ENCODE measurements at places on chromosomes 4 and X.

GRCh38 chr4:107837317-107837716 is 12.6 kb downstream of the SGMS2 start:
- DNase-seq = no peak

GRCh38 chrX:133454491-133454914 is 39.2 kb upstream of the GPC4 start:
- no peak for DNase-seq

GRCh38 chr4:108820492-108821350 is 57.9 kb upstream of the ETNPPL start:
- no peak for DNase-seq

DNA sequence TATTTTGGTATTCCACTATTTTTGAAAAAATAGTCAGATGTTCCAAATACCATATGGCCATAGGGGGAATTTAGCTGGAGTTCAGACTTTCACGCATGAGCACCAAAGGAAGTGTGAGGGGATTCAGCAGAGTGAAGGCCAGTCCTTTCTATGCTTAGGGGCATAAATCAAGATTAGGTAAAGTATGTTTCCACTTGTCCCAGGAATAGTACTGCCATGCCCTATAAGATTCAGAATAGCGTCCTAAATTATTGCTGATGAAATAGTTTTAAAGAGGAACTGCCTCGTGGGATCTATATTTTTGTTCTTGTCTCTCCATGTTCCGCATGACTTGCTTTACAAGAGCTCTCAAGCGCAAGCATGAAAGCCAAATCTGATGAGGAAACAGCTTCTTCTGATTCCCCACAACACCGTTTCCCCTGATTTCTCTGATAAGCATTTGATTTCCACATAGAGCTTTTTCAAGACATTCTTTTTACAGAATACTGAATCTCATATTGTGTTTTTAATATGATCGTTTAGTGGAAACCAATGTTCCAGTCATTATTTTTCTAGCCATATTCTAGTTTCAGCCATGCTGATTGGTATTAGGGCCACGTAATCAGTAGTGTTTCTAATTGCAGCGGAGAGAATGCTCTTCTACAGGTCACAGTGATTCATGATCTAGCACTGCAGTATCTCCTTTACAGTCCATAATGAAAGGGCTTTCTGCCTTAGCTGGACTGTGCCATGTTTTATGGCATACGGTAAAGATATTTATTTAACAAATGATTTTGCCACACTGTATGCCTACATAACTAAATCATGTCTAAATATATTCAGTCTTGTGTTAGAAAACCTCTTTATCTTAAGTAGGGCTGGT is 492.3 kb downstream of the CENPC start:
- no peak for DNase-seq

- DNase-seq = peak; percentile 66
These were observed 98.3 kb downstream of the DCLK2 start for GRCh38 chr4:150176547-150176946.

GRCh38 chr4:1249731-1250526 is 999 bp upstream of the CTBP1 start:
- DNase-seq = no peak

DNA sequence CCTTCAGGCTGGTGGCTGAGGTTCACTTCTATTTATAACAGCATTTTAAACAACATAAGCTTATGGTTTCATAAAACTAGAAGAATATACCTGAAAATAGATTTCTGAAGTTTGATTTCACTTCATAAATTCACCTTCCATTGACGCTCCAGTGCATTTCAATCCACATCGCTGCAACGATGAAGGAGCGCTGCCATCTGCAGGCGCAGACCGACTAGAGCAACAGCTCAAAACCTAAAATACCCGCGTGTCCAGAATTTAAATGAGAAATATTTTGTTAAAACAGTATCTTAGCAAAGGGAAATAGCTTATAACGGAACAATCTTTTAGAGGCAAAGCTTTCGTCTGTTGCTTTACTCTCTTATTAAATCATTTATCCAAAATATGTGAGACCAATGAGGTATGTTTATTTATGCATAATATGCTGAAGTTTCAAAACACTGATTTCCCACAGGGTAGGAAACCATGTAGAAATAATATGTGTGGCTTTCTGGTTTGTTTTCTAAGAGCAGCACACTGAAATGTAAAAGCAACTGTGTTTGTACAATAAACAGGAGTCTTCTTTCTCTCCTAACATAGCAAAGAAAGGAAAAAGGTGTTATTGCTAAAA is 816.4 kb upstream of the FRG1 start:
- no peak for DNase-seq

DNA sequence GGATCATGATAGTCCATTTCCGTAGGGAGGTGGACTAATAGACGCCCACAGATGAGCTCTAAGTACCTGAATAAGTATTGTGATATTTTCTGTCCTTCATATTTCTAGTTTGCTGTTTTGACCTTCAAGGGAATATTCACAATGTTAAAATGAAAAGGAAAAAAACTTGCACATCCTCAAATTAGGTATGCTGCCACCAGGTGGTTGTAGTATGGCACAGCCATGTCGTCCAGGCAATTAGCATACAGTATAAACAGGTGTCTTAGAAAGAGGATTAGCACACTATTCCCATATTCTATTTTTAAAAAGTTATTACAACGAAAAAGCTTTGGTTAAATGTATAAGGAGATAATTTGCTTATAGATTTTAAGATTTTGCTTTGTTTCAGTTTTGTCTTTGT is 802.0 kb downstream of the RPA4 start:
- DNase-seq = no peak

DNA sequence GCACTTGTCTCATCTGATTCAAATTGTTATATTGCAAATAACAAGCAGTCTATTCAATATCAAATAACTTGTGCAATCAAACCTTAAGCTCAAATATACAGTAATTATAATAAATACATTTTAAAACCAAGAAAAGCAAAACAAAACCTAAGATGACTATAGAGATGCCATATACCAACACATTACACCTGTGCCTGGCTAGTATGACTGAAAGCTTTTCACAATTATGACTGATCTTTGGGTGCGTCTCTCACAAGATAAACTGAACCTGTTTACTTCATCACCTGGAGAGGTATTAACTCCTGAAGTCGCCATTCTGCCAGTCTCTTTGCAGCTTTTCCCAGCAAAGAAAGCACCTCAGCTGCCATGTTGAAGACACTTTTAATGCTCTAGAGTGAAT is 41.3 kb downstream of the ACSL4 start:
- no peak for DNase-seq

DNA sequence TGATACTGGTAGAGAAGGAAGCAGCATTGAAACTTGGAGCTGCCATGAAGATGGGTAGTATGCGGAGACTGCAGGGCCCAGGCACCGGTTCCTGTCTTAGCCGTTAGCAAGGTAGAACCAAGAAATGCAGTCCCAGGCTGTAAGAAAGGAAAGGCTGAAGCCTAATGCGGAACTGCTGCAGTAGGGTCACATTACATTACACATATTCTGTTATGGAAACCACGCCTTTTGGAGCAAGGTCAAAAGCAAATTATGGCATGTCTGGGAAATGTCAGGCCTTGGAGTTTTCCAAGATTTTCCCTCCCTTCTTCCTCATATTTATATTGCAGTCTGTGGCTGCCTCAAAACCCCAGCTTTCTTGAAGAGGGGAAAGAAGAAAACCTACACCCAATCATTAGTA is 204.8 kb upstream of the RASGEF1B start:
- no peak for DNase-seq

DNA sequence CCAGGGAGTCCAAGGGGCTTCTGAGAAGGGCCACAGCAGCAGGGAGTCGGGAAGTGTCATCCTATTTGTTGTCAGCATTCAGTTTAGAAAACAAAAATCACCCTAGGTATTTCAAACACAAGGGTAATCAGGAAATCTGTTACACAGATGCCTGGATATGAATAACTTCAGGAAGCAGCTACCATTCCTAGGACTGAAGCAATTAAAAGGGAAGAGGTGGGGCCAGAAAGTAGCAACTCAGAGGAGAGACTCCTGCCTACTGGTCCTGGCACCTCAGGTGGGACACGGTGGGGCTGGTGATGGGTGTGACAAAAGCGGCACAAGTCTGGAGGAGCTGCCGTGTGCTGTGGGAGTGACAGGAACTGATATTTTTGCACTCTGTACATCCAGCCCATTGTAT is 107.9 kb downstream of the PDGFRA start:
- no peak for DNase-seq

- no peak for DNase-seq
These were observed 646.0 kb upstream of the PITX2 start for GRCh38 chr4:111268769-111269414.

GRCh38 chrX:122934131-122934530 is 249.9 kb upstream of the GRIA3 start:
- no peak for DNase-seq

DNA sequence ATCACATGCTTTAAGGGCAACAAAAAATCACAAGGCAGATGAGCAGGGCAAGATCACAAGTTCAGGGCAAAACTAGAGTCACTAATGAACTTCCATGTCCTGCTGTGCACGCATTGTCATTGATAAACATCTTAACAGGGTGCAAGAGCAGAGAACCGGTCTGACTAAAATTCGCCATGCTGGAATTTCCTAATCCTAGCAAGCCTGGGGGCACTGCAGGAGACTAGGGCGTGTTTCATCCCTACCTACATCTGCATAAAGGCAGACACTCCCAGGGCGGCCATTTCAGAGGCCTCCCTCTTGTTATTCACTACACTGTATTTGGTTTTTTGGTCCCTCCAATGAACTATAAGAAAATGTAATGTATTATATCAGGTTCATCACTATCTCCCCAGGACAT is 203.6 kb downstream of the ARHGEF9 start:
- DNase-seq = no peak

- no peak for DNase-seq
These were observed 66.6 kb upstream of the IQSEC2 start for GRCh38 chrX:53347948-53348347.

GRCh38 chr4:144288011-144288903 is 147.7 kb upstream of the GYPA start:
- no peak for DNase-seq

DNA sequence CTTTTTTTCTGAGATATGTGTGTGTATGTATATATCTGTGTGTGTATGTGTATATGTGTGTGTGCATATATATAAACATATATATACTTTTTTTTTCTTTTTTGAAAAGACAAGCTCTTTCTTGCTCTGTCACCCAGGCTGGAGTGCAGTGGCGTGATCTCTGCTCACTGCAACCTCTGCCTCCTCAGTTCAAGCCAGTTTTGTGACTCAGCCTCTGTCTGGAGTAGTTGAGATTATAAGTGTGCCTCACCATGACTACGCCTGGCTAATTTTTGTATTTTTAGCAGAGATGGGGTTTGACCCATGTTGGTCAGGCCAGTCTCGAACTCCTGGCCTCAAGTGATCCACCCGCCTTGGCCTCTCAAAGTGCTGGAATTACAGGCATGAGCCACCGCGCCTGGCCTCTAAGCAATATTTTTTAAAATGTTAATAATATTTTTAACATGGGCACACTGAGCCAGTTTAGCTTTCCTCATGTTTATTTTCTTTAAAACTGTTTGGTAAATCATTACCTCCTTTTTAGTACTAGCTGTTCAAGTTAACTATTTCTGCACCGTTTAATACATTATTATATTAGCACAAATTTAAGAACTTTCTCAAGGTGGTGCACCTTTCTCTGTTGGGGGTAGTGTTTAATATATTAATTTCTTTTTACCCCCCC is 33.3 kb downstream of the BBS12 start:
- DNase-seq = no peak

DNA sequence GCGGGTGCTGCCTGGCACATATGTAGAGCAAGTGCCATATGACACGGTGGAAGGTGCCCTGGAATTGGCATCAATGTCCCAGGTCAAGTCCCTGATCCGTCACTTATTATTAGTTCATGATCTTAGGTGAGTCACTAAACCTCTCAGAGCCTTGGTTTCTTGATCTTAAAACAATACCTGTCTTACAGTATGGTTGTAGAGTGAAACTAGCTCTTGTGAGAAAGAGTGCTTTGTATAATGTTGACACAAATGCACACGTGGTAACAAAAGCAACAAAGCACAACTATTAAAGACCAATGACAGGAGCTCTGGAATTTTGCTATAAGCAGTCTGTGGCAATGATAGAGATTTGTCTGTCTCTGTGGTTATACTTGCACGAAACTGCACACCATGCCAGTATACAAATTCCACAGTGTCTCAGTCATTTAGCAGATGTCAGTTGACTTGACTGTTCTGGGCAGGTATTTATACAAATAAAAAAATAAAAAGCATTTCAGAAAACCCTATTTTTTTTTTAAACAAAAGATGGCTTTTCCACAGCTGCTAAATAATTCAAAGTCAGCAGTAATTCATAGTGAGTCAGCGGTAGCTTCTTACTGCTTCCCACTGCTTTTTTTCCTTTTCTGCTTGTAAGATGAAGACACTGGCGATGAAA is 19.7 kb upstream of the ACSL1 start:
- peak; percentile 38 for DNase-seq

DNA sequence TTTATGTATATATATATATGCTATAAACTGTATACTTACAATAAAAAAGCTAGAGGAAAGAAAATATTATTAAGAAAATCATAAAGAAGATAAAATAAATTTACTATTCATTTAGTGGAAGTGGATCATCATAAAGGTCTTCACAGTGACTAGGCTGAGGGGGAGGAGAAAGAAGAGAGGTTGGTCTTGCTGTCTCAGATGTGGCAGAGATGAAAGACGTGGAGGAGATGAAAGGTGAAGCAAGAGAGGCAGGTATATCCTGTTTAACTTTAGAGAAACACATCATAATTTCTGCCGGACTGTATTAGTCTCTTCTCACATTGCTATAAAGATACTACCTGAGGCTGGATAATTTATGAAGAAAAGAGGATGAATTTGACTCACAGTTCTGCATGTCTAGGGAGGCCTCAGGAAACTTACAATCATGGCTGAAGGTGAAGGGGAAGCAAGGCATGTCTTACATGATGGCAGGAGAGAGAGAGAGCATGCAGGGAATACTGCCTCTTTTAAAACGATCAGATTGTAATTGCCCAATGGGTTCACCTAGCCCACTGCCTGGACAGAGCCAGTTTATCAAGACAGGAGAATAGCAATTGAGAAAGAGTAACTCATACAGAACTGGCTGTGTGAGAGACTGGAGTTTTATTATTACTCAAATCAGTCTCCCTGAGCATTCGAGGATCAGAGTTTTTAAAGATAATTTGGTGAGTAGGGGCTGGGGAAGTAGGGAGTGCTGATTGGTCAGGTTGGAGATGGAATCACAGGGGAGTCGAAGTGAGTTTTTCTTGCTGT is 22.1 kb upstream of the RRAGB start:
- no peak for DNase-seq

GRCh38 chr4:76614589-76614988 is 179.6 kb downstream of the SHROOM3 start:
- DNase-seq = peak; percentile 78

- peak; percentile 42 for DNase-seq
These were observed at the start of gene DCLK2 for GRCh38 chr4:150078041-150078578. TSS of gene DCLK2 (plus strand) at chr4:150078445. CDS start at chr4:150079028, 583 bp downstream.

DNA sequence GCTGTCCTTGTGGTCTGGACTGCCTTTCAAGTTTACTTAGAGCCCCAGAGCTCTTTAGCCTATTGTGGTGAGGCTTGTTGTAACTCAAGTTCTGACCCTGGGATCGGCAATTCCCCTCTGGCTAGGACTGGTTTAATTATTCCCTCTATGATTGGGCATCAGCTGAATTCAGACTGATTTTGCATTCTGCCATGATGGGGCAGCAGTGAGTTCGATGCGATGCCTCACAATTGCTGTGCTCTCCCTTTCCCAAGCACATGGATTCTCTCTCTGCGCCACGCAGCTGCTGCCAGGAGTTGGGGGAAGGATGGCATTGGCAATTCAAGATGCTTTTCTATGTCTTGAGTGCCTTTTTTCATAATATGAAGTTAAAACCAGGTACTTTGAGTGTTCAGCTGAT is 327.8 kb upstream of the CXorf51B start:
- no peak for DNase-seq

GRCh38 chr4:1136048-1136447 is 22.7 kb upstream of the RNF212 start:
- DNase-seq = no peak
